ENCODE measurements at places on chromosomes 6 and 20.

GRCh38 chr20:47656318-47656717 lies 129.0 kb downstream of the SULF2 start:
- DNase-seq: no peak

GRCh38 chr6:87870556-87870955 lies 168.5 kb upstream of the AKIRIN2 start:
- DNase-seq: no peak

- DNase-seq: no peak
Observed at GRCh38 chr6:159852877-159853276, 37.9 kb upstream of the MAS1 start.

DNA sequence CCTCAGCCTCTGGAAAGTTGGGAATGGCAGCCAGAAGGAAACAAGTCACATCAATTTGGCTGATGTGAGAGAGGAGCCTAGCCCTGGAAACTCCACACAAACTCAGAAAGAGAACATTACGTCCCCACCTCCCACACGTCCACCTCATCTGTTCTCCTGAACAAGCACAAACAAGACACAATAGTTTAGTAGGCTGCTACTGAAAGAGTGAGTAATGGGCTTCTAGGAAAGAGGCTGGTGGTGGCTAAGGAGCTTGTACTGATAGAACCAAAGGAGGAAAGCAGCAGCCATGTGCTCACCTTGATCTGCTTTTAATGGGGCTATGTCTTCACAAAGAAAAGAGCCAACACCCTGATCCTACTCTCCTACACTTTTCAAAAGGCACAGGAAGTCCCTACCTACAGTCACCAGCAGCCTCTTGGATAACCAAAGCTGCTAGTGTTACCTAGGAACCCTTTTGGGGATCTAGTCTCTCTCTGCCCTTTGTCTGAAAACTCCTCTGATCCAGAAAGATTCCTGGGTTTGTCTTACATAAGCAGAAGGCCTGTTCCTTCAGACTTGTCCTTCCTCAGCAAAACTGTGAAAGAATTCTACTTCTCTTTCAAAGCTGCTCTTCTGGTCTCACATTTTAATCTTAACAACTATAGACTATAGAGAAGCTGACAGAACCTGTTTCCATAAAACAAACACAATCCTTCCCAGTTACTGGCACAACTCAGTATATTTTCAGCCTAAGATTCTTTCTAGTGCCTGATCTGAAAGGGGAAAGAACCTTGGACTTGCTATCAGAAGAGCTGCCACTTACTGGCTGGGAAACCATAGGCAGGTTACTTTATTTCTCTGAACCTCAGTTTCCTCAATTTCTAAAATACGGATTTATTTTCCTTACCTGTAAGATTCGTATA lies 3.1 kb downstream of the PLAGL2 start:
- no peak for DNase-seq

DNA sequence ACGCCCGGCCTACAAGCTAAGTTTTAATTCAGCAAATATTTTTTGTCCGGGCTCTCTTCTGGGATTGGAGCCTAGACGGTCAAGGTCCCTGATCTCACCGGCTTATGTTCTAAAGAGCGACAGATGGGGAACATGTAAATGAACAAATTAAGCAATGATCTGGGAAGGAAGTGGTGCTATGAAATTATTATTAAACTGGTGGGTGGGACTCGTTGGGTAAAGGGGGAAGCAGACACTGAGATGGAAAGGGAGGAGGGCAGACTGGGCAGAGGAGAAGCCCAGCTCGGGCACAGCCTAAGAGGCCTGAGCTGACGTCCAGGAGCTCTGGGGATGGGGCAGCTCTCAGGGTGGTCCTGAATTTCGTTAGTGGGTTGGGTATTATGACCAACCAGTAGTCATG lies 81.8 kb upstream of the AGPAT4 start:
- no peak for DNase-seq

GRCh38 chr6:19979059-19979458 lies 141.9 kb downstream of the ID4 start:
- DNase-seq: no peak

GRCh38 chr20:46144432-46145025 lies 26.4 kb downstream of the CD40 start:
- no peak for DNase-seq

- no peak for DNase-seq
Observed at GRCh38 chr20:34369265-34369664, 6.2 kb downstream of the ITCH start.

DNA sequence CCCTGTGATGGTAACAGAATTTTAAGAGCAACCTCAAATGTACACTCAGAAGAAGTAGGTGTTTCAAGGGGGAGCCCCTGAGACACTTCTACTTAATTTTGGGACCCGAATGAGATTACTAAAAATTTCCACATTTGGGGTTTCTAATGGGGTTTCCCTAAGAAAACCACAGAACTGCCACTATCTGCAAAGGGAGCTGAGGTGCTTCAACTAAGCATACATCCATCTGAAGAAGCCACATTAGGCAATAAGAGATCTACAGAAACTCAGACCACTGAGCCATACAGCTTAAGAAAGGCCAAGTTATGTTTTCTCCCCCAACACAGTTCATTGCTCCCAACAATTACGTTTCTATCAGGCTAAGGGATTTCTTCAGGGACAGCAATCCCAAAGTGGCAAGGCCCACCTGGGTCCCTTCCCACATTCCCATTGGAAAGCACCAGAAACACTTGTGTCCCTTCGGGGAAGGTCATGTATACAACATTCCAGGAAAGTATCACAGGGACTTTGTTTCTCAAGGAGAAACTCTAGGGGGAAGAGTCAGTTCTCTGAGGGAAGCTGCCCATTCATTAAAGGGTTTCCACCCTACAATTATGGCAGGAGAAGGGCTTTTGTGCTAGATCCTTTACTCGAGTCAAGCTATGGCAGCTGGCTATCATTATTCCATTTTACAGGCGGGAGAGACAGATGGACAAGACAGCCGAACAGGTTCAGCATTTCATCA lies 5.0 kb downstream of the BCL2L1 start:
- no peak for DNase-seq

DNA sequence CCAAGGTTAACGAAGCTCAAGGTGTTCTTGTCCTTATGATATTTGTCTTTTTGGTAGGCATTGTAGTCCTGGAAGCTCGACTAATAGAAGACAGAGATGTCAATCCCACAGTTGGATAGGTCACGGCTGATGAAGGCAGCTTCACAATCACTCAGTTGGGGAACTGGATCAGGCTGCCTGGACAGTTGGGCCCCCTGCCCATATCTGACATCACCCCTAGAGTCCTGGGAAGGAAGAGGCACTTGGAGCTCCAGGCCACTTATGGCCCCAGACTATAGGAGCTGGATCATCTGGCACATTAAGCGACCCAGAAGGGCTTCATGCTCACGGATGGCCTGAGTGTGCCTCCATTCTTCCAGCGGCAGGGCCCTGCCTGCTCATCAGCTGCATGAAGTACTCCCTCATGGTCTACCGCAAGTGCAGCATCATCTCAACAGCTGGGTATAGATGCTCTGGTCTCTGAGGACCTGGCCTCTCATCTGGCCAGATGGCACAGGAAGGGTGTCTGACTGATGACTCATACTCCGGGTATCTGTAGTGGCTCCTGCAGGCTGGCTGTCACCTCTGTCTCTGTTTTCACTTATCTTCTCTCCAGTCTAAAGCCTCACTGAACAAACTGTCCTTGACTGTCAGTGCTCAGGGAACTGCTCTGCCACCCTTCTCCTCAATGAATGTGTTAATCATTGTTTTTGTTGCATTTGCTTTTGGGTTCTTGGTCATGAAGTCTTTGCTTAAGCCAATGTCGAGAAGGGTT lies 29.2 kb upstream of the SSR1 start:
- no peak for DNase-seq

GRCh38 chr6:95578106-95578410 lies 723 bp downstream of the MANEA start:
- DNase-seq: no peak

GRCh38 chr6:137286916-137287315 lies 67.7 kb upstream of the IFNGR1 start:
- no peak for DNase-seq

Measured in anterior cingulate cortex (tissue), 58 donors.